Stimulated activated CD8-positive, alpha-beta memory T cell treated with anti-CD3 and anti-CD28 coated beads, Interleukin-4, amount 100 ng/mL, for 24 hours (primary cell): ENCODE measurements at places on chromosomes 6 and 20.

DNA sequence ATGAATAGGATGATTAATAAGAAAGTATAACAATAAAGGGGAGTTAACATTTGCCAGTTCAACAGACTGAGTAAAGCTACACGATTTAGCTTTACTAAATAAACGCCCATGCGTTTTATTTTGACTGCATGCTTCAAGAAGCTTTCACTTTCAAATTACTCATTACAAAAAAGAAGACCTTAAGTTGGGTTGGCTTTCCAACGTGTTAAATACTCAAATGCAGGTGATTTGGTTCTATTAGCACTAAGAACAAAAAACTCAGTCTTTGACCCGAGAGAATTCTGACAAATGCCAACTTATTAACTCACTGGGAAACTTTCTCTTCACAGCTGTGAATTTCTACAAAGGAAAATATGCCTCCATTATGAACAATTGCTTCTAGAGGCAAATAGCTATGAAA lies 24.8 kb downstream of the RNF146 start:
- no peak for DNase-seq

DNA sequence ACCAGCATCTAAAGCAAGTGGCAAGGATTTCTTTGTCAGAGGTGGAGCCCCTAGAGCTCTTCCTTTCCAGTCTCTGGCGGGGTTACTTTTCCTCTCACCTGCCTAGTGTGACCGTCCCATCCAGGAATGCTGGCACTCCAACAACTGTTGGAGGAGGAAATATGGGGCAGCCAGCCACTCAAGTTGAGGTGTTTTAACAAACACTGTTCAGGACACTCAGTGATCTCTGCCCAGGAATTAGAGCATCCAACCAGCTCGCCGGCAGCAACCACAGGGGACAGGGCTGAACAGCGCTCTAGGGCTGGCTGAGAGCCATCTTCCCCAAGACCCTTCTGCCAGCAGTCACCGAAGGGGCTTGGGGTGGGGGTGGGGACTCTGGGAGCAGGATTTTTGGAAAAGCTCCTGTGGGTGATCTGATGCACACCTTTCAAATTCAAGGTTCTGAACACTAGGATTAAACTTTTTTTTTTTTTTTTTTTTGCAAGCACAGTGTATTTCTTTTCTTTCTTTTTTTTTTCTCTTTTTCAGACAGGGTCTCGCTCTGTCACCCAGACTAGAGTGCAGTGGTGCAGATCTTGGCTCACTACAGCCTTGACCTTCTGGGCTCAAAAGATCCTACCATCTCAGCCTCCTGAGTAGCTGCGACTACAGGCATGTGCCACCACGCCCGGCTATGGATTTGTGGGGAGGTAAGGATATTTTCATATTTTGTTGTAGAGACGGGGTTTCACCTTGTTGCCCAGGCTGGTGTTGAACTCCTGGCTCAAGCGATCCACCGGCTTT lies 28.4 kb upstream of the KCNK16 start:
- no peak for DNase-seq

GRCh38 chr6:85551264-85551663 lies 42.4 kb downstream of the SNX14 start:
- no peak for DNase-seq

DNA sequence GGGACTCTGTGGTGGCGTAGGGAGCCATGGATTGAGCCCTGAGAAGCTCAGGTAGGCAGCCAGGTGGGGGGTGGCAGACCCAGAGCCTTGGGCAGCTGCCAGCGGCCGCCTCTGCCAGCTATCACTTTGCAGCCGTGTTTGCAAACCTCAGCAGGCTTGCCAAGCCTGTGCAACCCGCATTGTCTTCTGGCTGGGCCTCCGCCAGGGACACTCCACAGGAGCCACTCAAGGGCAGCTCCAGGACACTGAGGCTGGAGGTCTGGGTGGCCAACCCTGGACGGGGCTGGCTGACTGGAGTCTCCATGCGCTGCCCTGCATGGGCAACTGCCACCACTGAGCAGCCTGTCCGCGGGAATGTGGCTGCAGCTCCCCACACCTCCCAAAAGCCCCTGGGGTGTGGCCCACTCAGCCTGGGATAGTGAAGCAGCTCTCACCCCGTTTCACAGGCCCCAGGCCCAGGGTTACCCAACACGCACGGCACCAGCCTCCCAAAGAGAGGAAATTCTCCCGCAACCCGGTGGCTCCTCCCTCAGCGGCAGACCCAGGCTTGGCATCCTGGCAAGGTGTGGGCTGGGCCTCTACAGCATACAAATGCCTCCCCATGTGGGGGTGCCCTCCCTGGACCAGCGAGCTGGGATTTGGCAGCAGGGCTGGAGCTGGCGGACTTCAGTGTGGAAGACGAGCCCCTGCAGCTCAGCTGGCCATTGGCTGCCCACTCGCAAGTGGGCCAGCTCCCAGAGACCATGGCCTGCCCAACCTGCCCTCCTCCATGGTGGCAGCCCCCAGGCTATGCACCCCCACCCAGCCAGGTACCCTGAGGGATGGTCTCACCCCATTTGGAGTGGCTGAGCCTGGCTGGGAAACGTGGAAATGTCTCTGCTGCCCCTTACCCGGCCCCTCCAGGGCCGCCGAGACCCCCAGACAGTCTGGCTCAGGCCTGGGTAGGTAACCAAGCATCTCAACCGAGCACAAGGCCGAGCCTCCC lies 2.9 kb downstream of the CHRNA4 start:
- no peak for DNase-seq

- DNase-seq = no peak
Observed at GRCh38 chr20:48680650-48681049, 147.1 kb downstream of the PREX1 start.

- DNase-seq = no peak
Observed at GRCh38 chr6:91539456-91539855, 952.6 kb upstream of the MAP3K7 start.

DNA sequence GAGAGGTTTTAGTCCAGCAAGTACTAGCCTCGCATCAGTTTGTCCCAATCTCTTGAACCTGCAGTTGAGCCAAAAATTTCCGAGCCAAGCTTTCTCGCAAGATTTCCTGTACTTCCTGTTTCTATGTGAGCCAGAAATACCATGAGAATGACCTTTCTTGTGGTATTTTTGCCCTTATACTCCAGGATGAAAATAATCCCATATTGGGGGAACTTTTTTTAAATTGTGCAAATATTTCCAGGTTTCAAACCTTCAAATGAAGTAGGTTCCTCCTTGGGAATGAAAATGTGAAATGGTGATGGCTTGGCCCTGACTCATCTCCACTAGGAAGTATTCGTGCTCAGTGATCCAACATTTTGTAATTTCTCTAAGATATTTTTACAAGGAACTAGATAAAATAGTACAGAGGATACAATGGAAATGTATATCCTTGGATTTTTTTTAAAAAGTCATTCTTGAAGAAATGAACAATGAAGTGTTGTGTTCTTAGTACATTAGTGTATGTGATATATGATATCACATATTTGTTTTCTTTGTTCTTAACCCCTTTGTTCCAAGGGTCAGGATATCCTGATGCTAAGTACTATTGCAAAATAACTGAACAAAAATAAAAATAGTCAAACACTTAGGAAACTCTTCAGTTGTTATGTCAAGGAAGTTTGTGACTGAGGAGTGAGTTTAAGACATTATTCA lies 184.0 kb downstream of the PDE7B start:
- DNase-seq = no peak

- DNase-seq = no peak
Observed at GRCh38 chr6:78436335-78436734, 431.0 kb upstream of the IRAK1BP1 start.
